ENCODE measurements at places on chromosomes 16 and 17.
A peak's percentile ranks its signal among the peaks of the same experiment; 100 is the strongest.

DNA sequence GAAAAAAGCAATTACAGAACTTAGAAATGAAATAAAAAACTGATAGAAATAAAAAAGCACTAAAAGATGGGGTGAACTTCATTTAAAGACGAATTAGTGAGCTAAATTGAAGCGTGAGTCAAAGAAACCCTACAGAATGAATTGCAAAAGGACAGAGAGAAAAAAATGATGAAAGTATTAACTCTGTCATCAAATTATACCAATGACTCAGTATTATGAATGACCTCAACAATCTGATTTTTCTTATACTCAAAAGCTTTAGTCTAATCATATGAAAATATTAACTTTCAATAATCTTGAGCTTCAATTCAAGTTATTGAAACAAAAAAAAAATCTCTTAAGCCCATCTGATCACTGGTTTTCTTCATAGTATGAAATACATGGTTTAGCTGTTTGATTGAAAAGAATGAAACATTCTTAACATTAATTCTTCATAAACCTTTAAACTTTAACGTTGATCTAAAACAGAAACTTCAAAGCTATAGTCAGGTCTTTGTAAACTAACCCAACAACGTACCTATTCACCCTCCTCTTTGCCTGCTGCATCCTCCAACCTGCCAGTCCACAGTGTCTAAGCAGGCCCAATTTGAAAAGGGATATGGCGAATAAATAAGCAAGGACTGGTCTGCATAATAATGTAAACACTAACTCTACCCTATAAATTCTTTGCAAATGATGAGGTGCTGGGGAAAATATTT lies 6.6 kb downstream of the ABCA5 start:
- DNase-seq: no peak

- DNase-seq: no peak
Observed at GRCh38 chr16:50594308-50595260, 46.4 kb downstream of the NKD1 start.

DNA sequence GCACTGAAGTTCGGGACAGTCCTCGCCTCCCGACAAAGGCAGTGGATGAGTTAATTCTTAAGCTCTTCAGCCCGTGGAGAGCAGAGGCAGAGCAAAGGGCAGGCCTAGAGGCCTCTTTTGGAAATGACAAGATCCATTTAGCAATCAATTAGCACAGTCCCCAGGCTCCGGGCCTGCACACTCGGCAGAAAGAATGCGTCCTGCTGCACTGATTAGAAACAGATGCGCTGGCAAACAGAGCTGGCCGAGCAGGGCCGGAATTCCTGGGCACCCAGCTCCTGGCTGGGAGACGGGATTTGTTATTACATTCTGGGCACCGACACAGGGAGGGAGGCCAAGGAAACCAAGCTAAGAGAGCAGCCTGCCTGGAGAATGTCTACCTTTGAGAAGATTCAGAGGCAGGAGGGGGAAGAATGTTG lies 162.9 kb downstream of the COPRS start:
- no peak for DNase-seq

DNA sequence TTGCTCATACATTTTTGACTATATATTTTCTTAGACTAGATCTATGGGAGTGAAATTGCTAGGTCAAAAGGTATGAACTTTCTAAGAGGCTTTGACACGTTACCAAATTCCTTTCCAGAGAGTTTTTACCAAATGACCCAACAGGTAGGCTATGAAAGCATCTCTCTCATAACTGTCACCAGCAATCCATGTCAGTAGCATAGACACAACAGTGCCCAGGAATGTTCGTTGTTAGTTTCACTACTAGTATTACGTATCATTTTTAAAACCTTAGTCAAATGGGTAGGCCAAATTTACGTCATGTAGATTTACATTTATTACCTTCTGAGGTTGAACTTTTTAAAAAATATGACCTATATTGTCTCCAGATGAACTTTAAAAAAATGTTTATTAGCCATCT lies 66.8 kb downstream of the MARCHF10 start:
- DNase-seq: no peak

- peak; percentile 57 for DNase-seq
Observed at GRCh38 chr17:1714980-1715802, 5.0 kb upstream of the TLCD2 start.

DNA sequence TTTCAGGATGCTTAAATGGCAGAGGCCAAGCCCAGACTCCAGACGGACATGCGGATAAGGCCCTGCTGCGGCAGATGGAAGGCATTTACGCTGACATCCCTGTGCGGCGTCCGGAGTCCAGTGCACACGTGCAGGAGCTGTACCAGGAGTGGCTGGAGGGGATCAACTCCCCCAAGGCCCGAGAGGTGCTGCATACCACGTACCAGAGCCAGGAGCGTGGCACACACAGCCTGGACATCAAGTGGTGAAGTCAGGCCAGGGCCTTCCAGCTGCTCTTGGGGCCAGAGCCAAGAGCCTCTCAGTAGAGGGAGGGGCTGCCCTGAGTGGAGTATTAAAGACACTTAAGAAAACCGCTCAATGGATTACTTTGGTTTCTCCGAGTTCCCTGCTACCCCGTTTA lies 29.4 kb downstream of the NARF start:
- no peak for DNase-seq

GRCh38 chr17:1643293-1643998 lies 2.1 kb downstream of the SCARF1 start:
- DNase-seq: peak; percentile 78

- DNase-seq: no peak
Observed at GRCh38 chr17:10116753-10117420, 81.5 kb downstream of the GAS7 start.

GRCh38 chr17:2395258-2396181 lies 5.3 kb downstream of the MNT start:
- DNase-seq: no peak

GRCh38 chr17:56173958-56174835 lies 20.9 kb downstream of the ANKFN1 start:
- no peak for DNase-seq

DNA sequence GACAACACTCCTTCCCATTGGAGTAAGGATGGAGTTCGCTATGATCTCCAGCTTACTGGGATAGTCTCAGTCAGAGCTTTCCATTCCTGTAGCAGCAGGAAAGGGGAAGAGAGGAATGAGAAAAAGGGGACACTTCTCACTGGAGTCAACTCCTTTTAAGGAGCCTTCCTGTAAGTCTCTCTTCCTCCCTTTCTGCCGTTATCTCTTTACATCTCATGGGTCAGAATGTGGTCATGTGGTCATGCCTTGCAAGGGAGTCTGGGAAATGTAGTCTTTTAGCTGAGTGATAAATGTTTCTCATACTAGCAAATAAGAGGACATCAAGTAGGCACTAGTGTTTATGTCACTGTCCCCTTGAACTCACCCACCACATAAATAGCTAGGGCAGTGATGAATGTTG lies 227.3 kb downstream of the HAPSTR1 start:
- DNase-seq: no peak

DNA sequence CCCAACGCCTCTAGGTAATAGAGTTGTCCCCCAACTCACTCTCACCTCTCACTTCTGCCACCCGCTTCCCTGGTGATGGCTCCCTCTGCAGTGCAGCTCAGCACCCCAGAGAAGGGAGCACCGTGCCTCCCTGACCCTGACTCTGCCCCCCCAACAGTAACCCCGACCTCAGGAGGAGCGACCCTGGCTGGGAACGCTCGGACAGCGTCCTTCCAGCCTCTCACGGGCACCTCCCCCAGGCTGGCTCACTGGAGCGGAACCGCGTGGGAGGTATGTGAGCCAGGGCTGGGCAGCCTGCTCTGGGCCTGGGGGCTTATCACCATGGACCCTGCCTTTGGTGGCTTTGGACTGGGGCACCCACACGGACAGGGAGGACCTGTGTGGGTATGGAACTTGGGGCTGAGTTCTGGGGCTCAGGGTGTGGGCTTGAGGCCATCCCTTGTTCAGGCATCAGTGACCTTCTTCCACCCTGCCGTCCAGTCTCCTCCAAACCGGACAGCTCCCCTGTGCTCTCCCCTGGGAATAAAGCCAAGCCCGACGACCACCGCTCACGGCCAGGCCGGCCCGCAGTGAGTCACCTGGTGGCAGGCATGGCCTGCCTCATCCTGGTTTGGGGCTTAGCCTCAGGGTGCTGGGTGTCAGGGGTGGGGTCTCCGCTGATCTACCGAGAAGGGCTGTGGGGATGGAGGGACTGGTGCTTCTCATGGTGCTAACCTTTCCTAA lies 6.7 kb upstream of the C17orf107 start:
- no peak for DNase-seq

DNA sequence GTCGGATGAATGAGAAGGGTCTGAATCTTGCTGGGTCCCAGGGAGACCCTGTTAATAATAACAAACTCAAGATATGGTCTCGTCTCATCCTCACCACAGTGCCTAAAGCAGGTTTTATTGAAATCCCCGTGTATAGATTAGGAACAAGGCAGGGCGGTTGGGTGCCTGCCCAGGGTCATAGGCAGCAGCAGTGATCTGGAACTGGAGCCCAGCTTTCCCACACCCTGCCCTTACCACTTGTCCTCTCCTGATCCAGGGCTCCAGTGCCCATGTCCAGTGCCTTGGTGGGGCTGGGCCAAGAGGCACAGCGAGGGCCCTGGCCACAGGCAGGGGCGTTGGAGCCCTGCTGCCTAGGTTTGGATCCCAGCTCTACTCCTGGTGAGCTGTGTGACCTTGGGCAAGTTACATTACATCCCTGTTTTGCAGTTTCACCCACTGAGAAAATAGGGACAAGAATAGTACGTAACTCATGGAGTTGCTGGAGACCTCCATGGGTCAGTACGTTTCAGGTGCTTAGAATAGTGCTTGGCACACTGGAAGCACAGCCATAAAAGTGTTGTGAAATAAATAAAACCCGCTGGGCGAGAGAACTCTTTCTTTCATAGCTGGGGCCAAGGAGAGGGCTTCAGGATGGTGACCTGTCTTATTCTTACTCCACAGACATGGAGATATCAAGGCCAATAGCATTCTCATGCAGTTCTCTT lies 13.9 kb downstream of the SOCS3 start:
- DNase-seq: no peak

DNA sequence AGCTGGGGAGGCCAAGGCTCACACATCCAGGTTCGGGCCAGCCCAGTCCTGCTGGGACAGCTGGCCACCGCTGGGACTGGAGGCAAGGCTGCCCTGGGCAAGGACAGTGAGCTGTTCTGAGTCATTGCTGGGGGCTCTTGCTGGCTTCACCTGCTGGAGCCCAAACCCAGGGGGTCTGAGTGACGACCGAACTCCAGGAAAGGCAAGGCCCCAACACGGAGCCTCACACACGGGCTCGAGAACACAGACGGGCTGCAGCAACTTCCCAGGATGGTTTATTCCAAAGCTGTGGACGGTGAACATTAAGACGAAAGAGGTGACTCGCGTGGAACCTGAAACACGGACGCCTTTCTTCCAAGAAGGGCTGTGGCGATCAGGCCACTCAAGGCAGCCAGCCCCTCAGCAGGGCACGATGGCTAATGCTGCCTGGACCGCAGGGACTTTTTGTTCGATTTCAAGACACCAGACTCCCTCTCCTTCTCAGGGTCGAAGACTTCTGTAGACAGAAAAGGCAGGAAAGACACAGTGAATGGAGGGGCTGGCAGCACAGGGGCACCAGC lies 21.5 kb downstream of the KDM8 start:
- no peak for DNase-seq

DNA sequence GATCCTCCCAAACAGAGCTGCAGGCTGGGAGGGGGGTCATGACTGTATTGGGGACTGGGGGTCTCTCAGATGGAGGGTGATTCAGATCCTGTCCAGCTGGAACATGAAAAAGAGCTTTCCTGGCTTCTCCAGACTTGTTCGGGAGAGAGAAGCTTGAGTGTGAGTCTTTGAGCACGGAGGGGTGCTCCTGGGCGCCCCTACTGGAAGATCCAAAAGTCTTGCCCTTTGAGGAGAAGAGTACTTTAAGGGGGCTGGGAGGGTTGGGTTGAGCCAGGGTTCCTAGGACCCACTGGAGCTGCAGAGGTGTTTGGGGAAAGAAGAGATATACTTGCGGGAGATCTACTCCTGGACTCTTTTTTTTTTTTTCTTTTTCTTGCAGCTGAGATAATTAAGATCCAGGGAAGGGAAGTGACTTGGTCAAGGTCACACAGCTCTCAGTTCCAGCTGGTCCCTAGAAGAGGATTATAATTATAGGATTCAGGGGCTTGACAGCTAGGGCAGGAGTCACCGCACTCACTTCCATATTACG lies 8.4 kb downstream of the RARA start:
- DNase-seq: peak; percentile 59

- no peak for DNase-seq
Observed at GRCh38 chr17:13865650-13866049, 203.7 kb upstream of the COX10 start.

GRCh38 chr17:78430892-78431691 lies 52.6 kb downstream of the PGS1 start:
- no peak for DNase-seq

- DNase-seq: no peak
Observed at GRCh38 chr17:64273006-64273405, 9.9 kb upstream of the TEX2 start.

GRCh38 chr16:48790151-48790550 lies 180.2 kb upstream of the N4BP1 start:
- DNase-seq: no peak

DNA sequence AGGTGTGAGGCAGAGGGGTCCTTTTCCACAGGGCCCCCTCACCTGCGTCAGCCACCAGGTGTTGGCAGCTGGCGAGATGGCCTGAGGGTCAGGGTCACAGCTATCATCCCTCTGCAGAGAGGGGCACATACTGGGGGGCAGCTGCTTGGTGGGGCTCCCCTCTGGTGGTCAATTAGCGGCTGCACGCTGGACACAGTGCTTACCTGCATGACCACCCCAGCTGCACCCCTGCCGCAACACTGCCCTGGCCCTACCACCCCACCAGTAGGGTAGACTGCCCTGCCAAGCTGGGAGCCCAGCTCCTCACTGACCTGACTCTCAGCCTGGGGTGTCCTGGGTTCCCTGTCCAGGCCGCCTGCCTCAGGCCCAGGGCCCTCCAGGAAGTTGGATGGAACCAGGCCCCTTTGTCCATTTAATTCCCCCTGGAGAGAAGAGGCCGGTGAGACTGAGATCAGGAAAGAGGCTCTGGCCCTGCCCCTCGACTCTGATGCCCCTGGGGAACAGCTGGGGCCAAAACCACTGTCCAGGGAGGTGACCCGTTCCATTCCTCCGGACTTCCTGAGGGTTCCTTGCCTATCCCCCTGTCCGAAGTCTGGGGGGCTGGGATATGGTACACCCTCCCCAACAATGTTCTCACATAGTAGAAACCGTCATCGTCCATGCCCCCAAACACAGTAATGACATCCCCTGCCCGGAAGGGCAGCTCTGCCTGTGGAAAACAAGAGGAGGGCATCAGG lies 23.7 kb downstream of the TSPOAP1 start:
- no peak for DNase-seq

DNA sequence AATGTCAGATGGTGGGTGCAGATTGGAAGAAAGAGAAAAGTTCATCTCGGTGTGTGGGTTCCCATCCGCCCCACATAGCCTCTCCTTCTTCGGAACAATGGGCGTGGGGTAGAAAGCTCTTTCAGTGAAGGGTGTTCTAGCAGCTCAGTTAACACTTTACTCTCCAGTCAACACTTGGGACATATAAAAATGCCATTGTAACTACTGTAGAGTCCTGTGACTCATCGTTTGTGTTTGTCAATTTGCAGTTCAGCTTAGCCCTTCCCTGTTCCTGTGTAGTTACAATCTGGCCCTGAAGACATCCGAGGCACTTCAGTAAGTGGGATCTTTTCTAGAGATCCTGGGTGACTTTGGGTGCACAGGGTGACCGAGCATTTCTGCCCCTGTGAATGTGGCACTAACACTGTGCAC lies 11.5 kb upstream of the CLEC18C start:
- DNase-seq: no peak

Measured in activated T-cell treated with anti-CD3 and anti-CD28 coated beads, Interleukin-2, amount 50 U/mL, for 1 hour (primary cell).